Amniotic epithelial cell (primary cell): ENCODE measurements at places on chromosomes 5 and 9.

GRCh38 chr5:111628901-111629300, 116.6 kb upstream of the STARD4 start:
- DNase-seq, result peak; percentile 27

DNA sequence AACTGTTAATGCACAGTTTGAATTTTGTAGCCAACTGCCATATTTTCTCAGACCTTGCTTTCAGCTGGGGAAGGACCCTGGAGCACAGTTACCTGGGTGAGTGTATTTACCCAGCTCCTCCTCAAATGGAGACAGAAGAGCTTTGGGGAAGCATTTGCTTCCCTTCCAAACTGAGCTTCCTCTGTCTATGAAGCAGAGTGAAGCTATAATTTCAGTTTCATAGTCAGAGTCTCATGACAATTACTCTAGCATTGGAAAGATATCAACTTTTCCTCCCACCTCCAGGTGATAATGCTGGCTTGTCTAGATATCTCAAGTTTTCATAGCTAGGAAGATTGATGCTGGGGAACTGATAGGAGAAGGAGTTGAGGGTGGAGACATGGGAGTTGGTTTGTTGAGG, 406.4 kb upstream of the CLINT1 start:
- DNase-seq, result no peak

DNA sequence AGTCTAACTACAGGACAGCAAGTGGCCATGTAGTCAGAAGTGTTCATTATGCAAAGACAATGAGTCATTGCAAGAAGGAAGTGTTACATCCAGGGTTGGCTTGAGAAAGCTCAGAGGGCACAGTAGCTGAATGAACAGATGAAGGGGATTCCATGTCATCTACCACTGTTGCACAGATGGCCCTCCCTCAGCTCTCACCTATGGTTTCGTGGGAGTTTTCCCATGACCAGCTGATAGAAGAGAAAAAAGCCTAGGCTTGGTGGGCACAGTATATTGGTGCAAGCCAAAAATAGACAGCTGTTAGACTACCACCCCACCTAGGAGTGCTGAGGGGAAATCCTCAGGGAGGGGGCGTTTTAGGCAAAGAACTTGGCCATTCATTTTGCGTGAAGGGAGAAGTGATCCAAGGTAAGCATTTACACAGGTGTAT, 217.0 kb downstream of the DMRT2 start:
- no peak for DNase-seq

- no peak for DNase-seq
Measured at GRCh38 chr9:130041648-130042405, 1.2 kb downstream of the FNBP1 start.

DNA sequence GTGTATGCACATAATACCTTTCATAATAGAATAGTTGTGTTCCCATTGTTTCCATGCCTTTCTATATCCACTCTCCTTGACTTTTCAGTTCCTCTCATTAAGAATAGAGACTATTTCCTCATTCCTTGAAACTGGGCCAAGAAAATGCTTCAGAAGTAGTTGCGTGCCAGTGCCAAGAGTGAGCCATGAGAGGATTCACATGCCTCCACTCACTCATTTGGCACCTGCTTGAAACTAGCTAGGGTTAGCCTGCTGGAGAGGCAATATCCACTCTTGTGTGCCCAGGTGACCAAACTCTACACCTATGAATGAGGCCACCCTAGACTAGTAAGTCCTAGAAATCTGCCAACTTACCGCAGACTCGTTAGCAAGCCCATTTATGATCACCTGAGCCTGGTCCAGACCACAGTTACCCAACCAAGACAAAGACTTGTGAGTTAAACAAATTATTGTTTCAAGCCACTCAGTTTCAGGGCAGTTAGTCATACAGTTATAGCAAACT, 276.3 kb downstream of the EPB41L4A start:
- peak; percentile 79 for DNase-seq

DNA sequence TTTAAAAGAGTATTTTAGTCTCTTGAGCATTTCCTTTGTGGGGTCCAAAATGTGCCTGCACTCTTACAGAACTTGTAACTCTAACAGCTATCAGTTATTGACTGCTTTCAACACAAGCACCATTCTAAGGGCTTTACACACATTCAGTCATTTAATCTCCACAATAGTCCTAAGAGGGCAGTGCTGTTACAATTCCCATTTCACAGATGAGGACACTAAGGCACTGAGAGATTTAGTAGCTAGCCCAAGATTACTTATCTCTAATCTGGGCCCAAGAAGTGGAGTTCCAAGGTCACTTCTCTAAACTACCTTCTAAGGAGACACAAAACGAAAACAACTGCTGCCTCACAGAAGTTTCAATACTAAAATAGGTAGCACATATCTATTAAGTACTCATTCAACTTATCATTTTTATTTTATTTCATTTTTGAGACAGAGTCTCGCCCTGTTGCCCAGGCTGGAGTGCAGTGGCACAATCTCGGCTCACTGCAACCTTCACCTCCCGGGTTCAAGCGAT, 275.2 kb downstream of the CWC27 start:
- DNase-seq, result no peak

- DNase-seq, result no peak
Measured at GRCh38 chr9:93080406-93080805, 15.6 kb upstream of the CARD19 start.

DNA sequence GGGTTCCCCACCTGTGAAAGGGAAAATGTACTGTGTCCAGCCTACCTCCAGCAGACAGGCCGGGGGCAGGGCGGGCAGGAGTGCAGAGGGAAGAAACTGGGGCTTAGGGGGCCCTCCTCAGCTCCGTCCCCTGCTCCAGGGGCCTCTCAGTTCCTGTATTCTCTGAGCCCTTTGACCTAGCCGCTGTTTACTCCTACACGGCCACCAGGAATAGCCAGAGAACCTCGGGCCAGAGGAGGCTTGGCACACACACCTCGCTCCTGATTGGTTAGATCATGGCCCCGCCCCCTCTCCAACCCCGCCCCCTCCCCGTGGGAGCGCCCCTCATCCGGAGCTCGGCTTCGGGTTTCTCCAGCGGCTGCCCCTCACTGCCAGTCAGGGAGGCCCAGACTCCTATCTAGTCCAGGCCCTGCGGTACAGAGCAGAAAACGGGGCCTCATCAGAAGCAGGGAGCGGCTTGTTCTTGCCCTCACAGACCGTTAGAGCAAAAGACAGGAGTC, 2.2 kb downstream of the ST6GALNAC6 start:
- peak; percentile 90 for DNase-seq

GRCh38 chr5:63127054-63127453, 548.4 kb downstream of the LRRC70 start:
- peak; percentile 45 for DNase-seq

DNA sequence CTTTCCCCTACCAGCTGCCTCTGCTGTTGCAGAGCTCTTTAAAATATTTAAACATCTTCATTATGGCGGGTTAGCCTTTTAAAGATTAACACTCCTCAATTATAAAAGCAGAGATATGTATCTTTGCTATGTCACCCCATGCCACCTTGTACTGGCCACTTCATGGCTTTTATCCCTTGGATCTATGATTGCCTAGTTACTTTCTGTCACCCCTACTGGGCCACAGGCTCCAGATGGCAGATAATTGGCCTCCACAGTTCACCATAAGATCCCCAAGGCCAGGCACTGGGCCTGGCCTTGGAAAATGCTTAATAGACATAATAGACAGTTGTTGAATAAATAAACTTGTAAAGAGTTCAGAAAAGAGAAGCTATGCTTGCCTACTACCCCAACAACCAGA, 142.0 kb upstream of the SHB start:
- DNase-seq, result no peak

GRCh38 chr9:87722393-87723088, 3.4 kb upstream of the CTSL start:
- DNase-seq, result no peak

DNA sequence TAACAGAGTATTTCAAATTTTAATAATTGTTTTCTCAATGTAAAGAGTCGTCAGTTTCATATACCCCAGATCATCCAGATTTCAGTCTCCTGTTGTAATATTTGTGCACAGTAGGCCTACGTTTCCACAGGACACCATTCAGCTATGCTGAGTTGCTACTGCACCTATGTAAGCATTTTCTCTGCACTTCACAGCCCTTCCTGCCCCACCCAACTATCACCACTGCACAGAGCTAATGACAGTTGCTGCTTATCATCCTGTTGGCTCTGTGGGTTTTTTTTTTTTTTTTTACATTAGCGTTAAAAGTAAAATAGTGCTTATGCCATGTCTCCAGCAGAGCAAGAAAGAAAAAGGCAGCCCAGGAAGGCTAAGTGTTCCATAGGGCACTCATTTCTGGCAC, 5.9 kb upstream of the PRKACG start:
- DNase-seq, result no peak

DNA sequence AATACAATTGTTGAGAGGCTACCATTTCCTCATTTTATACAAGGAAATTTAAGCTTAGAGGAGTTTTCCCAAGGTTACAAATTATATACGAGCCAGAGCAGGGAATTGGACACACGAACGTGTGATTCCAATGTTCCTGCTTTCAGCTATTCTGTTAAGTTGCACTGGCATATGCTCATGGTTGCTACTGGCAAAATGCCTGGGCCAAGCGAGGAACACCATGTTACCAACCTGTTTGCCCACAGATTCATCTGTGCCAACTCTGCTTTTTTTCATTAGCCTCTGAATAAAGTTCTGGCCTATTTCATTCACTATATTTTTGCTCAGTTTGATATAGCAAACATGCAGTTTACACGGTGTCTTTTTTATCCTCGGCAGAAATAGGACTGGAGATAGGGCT, 5.1 kb upstream of the C5orf46 start:
- no peak for DNase-seq

DNA sequence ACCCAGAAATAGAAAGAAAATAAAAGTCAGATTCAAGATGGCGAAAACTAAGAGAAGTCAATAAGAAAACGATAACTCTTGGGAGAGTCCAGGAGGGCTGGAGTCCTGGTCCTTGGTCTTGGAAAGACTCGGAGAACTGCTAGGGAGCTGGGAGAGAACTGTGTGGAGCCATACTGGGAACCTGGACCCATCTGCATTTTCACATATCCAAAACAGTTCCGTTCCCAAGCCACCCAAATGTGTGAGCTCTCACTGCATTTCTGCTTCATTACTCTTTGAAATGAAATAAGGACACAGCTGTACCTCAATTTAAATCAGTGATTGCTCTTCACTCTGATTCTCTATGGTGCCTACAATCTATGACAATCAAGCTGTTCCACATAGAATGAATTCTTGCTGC, 68.1 kb upstream of the CER1 start:
- no peak for DNase-seq

GRCh38 chr5:14516901-14517300, 64.7 kb upstream of the OTULINL start:
- DNase-seq, result no peak

GRCh38 chr5:175520873-175521272, 42.5 kb downstream of the SFXN1 start:
- no peak for DNase-seq

GRCh38 chr9:74496819-74497747, at the start of gene RORB:
Gene RORB, plus strand, starts transcription at chr9:74497335. Its CDS starts 642 bp downstream, at chr9:74497977.
- DNase-seq, result peak; percentile 71

DNA sequence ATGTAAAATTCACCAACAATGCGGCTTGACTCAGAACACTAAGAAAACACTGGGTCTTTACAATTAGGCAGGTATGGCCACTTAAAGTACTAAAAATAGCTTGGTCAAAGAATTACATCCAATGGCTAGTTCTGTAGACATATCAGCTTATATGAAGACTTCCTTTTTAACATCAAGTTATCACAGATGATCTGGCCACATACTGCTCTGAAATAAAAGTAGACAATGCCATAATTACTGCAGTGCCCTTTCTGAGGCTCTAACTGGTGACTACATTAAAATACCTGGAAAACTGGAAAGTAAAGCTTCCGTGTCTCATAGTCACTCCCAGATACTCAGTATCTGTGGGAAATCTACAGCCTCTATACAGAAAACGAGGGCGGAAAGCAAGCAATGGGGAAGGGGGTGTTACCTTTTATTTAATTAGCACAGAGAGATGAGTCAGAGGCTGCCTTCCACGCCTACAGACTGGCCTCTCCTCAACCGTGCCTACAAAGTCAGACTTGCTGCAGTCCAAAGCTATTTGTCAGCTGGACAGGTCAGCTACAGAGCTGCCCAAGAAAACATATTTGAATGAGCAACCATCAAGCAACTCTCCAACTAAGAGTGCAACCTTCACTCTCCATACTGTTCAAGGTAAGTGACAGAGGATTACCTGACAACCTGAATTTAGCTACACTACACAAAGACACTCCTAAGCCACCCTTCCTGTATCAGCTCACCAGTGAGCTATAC, 8.7 kb downstream of the SERINC5 start:
- DNase-seq, result peak; percentile 94

GRCh38 chr5:134240421-134240962, 14.6 kb upstream of the PPP2CA start:
- DNase-seq, result peak; percentile 62

DNA sequence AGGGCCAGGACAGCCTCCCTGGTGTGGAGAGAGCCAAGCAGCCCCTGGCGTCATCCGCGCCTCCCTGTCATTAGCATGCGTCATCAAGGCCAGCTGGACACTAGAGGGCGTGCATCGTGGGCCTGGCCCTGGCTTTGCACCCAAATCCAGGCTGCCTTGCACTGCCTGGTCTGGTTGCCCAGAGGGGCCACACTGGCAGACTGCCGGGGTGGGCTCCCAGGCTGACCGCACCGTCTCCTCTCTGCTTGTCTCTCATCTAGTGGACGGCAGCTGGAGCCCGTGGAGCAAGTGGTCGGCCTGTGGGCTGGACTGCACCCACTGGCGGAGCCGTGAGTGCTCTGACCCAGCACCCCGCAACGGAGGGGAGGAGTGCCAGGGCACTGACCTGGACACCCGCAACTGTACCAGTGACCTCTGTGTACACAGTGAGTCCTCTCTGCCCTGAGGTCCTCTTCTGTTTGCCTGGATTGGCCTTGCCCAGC, 29.0 kb downstream of the HK3 start:
- peak; percentile 28 for DNase-seq

DNA sequence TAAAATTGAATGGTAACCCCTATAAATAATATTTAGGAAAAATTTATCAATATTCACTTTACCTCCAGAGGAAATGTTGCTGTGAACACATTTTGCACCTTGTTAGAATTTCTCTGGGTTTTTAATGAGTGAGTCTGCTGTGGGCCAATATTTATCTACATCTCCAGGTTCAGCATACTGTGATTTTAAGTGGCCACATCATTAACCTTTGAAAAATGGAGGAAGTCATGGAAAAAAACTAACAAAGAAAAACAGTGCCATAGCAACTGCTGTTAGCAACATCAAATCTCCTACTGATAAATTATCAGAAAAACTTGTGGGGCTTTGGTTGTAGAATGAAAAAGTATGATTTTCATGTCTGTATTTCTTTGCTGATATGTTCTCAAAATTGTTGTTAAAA, 55.0 kb downstream of the CD180 start:
- no peak for DNase-seq

DNA sequence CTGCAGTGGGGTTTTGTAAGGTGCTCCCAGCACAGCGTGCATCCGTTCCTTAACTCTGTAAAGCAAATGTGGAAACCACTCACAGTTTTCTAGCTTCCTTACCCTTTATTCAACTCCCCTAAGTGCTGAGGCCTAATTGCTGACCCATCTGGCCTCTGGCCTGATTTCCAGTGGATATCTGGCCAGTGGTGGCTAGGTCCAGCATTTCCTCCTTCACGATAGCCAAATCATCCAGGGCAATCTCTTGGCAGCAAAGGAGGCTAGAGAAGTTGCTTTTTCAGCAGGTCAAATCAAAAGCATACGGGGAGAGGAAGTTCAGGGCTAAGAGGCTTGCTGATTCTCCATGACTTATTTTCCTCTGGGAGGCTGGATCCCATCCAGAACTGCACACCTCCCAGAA, 286.3 kb upstream of the VLDLR start:
- DNase-seq, result no peak
